ENCODE measurements at places on chromosomes 2 and 18. TPM values are rescaled to one million over a fixed set of nuclear protein-coding genes. Genes with fewer than 3 reads are reported as not detected.

GRCh38 chr2:64298161-64298560 is 153.9 kb upstream of the PELI1 start:
- DNase-seq, result no peak

DNA sequence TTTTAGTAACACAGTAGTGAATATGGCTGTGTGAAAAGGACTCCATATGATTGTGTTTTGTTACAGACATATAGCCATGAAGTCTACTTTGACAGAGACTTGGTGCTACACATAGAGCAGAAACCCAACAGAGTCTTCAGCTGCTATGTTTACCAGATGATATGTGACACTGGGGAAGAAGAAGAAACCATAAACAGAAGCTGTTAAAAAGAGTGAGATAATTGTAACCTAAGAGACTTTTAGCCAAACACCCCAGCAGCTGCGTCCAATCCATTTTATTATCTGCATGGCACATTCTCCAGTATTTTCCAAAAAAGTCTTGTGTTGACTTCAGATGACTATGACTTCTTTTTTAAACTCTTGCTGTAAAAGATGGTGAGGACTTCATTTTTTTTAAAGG is 41.4 kb upstream of the CYBRD1 start:
- no peak for DNase-seq

DNA sequence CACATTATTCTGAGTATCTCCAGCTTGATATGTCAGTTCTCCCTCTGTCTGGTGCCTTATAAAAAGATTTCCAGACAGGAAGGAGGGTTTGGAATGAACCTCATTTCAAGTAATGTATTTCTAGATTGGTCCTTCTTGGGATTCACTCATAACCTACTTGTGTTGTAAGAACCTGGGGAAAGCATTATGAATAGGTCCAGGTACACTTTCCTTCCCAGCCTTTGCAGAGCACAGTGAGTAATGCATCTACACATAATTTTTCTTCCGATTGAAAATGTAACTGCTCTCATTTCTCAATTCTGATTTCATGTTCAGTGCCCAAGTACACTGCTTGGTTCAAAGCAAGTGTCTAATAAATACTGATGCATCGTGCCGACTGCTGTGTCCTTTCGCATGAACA is 25.0 kb upstream of the ACAA2 start:
- no peak for DNase-seq

DNA sequence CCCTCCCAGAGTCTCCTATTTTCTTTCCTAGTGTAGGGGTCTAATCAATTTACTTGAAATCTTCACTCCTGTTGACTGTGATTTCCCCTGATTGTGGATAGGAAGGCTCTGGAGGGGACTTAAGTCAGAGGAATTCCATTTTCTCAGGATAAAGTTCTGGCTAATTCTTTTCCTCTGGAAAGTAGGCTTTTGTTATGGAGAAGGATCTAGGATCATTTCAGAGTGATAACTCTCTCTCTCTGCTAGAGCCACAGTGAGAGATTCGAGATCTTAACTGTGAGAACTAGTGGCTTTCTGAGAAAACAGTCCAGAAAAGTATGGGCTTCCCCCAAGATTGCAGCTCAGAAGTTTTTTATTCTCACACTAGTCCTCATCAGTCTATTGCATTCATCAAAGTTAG is 163.9 kb upstream of the TFPI start:
- no peak for DNase-seq

DNA sequence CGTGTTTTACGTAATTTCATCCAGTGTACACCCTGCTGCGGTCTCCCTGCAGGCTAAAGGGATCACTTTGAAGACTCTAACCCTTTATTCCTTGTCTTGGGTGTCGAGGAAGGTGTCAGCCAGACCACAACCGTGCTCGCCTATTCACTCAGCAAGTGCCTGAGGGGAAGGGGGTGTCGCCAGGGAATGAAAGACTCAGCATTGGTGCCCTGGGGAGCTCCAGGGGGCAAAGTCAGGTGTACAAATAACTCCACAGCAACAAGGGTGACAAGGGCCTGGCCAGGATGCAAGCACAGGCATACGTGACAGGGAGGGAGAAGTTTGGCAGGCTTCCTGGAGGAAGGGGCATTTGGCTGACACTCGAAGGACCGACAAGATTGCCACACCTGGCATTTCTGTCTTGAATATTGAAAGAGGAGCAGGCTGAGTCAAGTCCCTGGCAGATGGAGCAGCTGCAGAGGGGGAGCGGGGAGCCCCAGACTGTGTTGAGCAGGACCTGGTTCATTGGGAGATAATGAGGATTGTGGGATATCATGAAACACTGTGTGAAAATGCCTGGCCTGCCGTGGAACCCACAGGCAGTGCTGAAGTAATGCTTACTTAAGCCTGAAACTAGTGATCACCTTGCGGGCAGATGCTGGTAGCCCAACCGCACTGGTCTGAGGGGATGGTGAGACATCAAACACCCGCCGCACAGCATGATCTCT is 93.9 kb downstream of the RHOB start:
- DNase-seq, result no peak

- no peak for DNase-seq
Measured at GRCh38 chr2:23940718-23941620, 706 bp downstream of the UBXN2A start.

- DNase-seq, result no peak
Measured at GRCh38 chr2:213261715-213262114, 22.5 kb upstream of the SPAG16 start.

DNA sequence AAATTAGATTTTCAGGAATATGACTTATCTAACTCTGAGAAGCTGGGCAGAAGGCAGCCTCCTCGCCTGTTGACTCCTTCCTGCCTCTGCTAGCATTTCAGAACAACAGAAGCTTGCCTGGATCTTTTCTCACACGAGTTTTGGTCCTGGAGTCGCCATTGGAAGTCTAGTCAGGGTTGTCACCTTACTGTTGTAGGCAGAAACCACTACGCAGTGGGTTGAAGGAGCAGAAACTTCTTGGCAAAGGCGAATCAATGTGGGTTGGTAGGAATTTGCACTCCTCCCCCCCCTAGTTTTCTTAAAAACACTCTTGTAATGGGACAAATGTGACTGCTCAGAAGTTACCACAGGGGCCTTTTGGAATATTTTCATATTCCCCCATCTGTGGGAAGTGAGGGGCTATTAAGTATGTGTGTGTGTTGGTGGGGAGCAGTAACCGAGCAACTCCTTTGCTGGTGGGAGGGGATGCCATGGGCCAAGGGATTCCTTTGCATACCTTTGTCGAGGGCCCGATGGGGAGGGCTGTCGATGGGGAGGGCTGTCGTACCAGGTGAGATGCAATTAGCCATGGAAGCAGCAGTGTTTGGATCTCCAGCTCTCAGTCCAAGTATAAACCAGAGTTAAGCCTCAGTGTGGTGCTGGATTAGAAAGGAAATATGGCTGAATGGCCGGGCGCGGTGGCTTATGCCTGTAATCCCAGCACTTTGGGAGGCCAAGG is 117.4 kb downstream of the FMNL2 start:
- DNase-seq, result no peak

GRCh38 chr2:168748461-168748860 is 54.0 kb upstream of the NOSTRIN start:
- DNase-seq, result no peak

DNA sequence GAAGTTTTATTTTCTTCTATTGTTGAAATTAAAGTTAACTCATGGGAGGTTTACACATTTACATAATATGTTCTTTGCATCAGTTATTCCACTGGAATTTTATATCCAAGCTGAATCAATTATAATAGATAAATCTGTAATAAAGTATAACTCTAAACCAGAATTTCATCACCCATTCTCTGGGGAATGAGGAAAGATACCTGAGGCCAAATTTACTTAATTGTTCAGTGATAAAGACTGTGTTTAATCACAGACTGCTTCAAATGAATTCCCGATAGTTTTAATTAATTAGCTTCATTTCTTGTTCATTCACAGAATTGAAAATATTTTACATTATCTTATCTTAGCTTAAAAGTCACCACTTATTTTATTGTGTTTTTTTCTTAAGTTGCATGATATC is 562.5 kb downstream of the ERBB4 start:
- no peak for DNase-seq

GRCh38 chr2:241180495-241180894 is 8.0 kb upstream of the ANO7 start:
- no peak for DNase-seq

- DNase-seq, result no peak
Measured at GRCh38 chr2:36421379-36421778, 65.8 kb downstream of the CRIM1 start.

- DNase-seq, result peak; percentile 97
Measured at GRCh38 chr2:151619337-151619989, 114.8 kb downstream of the NEB start.

GRCh38 chr18:12283666-12284065 is 24.4 kb upstream of the TUBB6 start:
- no peak for DNase-seq

The SIX3 gene
- total RNA-seq, result not detected

The CCNYL1 gene
- total RNA-seq, result 45.5 TPM

The CHRNG gene
- not detected for total RNA-seq

The ASB18 gene
- not detected for total RNA-seq

The NDUFV2 gene
- total RNA-seq, result 136 TPM
